Cardiac septum (tissue), 1 donor: ENCODE measurements at places on chromosomes 2 and 18. TPM values are rescaled to one million over a fixed set of nuclear protein-coding genes. Genes with fewer than 3 reads are reported as not detected.
A peak's percentile ranks its signal among the peaks of the same experiment; 100 is the strongest.

DNA sequence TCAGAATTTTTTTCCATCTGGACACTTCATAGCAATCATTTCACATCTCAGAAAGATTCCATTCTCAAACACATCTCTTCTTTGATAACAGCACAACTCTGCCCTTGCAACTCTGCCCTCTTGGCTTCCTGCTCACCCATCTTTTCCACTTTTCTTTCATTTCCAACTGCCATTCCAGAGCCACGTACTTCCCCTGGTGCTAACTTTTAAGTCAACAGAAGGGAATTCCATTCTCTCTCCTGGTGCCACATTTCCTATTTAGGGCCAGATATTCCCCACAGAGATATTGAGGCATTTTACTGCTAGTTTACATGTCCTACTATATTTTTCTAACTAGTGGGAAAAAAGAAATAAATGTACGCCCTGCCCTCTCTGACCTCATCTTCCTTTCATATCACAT, 590.2 kb downstream of the ARHGAP15 start:
- DNase-seq = no peak

GRCh38 chr2:33430077-33430476, 46.4 kb upstream of the RASGRP3 start:
- no peak for DNase-seq

DNA sequence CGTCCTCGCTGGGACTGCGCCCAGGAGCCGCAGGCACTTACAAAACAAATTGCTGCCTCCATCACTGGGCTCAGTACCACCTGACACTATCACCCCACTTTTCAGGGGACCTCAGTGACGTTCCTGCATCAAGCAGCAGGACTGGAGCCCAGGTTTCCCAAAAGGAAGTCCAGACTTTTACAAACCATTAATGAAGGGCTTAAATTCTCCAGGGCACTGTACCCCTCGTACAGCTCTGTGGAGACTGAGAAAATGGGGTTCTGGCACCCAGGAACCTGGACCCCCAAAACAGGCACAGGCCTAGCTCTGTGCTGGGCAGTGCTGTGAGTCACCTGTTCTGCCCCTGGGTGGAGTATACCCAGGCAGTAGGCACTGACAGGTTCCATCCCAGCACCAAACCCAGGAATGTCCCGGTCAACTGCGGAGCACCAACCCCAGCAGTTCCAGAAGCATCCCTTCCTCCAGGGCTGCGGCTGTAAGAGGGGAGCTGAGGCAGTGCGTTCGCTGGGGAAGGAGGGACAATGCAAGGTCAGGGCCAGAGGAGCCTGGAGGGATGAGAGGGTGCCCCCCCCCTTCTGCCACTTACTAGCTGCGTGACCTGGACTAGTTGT, 24.6 kb upstream of the NOTO start:
- DNase-seq = no peak

DNA sequence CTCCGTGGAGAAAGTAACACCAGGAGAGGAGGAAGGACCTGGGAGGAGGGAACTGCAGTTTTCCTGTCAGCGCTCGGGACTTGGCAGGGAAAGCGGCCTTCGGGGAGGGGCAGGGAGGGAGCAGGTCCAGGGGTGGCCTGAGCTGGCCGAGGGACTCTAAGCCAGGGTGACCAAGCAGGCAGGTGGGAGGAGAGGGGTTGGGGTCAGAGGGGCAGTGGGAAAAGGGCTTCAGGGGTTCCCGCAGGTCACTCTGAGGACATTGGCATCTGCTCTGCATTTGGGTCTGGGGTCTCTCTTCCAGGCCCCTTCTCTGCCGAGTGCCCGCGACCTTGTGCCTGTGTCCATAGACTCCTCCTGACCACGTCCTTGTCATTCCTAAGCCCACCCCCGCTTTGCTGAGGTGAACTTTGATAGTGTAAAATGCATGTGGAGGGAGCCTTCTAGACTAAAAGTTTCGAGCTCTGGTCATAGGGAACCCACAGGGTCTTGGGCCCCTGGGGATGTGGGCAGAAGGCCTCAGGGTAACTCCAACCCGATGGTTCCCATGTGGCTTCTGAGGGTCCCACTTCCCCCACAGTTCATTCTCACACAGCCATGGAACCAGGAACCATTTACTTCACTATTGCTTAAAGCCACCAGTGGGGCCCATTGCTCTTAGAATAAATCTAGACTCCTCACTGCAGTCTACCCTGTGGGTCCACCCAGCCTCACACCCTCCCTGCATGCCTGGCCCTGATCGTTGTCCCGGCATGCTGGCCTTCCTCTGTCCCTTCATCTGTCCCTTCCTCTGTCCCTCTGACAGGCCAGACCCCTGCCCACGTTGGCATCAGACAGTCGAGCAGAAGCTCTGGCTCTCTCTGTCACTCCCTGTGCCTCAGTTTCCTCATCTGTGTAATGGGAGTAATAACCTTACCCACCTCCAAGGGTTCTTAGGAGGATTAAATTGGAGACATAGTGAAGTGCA, 229.2 kb downstream of the SEPTIN10 start:
- peak; percentile 80 for DNase-seq

- no peak for DNase-seq
Measured at GRCh38 chr18:64888956-64889355, 740.1 kb upstream of the LINC00305 start.

- no peak for DNase-seq
Measured at GRCh38 chr2:54864727-54865126, 141.3 kb downstream of the EML6 start.

DNA sequence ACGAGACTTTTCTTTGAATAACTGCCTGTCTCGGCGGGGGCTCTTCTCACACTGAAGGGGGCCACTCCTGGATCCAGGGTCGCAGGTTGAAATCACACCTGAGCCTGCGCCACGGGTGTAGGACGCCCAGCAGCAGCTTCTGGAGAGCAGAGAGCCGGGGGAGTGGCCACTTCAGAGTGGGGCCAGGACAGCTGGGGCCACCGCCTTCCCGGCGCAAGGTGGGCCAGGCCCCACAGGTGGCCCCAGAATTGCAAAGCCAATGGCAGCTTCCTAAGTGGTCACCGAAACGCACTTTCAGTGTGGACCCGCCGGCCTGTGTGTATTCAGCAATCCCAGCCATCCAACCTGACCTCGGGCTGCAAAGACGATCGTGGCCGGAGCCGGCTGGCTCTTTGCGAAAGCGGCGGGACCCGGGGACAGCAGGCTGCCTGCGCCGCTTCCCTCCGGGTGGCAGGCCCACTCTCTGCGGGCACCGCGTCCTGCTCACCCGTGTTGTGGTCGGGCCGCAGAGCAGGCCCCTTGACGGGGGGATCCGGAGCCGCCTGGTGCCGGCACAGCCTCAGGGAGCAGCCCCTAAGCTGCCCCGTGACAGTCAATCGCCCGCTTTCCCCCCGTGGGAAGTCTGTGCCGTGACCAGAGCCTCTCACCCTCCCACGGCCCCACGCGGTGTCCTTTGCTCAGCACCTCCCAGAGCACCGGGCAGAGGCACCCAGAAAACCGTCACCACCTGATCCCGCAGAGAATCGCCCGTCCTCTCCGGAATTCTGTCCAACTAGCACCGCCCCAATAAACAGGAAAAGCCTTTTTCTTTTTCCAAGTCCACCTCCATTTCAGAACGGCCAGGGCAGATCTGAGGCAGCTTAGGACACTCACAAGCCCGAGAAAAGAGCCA, 144.7 kb downstream of the ZNF516 start:
- peak; percentile 63 for DNase-seq

DNA sequence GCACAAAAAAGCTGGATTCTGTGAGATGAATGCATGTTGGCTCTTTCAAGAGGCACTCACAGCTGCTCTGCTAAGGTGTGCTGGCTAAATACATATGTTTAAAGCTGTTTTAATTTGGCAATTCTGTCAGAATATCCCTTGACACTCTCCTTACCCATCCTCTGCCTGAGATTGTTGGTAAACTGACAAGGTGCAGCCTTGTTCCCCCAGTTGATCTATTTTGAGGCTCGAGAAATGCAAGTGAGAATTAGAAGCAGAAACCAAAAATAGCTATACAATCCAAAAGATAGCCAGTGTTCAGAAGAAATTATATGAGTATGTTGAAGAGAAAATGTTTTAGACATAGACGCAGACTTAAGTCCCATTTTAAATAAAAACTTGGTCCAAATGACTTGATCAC, 971.7 kb upstream of the GYPC start:
- DNase-seq = no peak

DNA sequence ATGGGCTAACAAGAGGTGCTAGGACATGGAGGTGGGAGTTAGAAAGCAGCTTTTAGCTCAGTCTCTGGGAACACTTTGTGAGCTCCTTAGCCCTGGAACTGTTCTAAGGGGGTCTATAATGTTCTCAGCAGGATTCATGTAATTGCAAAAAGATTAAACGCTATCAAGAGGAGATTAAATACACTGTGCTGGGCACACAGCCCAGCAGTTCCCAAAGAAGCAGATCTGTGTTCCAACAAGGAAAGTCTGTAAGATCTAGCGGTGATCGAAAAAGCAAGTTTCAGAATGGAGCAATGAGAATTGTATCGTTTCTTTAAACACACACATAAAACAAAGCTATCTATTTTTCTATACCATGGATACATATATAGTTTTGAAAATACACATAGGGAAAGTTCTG, 2.4 kb upstream of the ARID5A start:
- DNase-seq = no peak

DNA sequence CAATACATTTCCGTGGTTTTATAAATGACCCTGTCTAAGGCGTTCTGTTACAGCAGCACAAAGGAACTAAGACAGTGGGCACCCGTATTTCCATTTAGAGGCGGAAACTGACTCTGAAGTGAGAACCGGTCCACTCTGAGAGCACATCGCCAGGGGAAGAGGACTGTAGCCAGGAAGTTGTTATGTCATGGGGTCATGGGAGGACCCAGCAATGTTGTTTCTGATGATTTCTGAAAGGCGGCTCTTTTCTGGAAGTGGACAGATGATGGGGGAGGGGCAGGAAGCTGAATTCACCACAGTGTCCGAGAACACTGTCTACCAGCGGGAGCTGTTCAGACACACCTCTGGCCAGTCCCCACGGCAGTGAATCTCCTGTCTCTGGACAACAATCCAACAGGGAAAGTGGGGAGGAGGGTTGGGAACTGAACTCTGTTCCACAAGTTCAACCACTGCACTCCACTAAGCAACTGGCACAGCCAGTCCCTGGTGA, 2.1 kb upstream of the LRRFIP1 start:
- DNase-seq = no peak

- no peak for DNase-seq
Measured at GRCh38 chr2:237096911-237097310, 11.2 kb downstream of the COPS8 start.

- DNase-seq = no peak
Measured at GRCh38 chr18:21012308-21012707, 99.3 kb downstream of the ROCK1 start.

DNA sequence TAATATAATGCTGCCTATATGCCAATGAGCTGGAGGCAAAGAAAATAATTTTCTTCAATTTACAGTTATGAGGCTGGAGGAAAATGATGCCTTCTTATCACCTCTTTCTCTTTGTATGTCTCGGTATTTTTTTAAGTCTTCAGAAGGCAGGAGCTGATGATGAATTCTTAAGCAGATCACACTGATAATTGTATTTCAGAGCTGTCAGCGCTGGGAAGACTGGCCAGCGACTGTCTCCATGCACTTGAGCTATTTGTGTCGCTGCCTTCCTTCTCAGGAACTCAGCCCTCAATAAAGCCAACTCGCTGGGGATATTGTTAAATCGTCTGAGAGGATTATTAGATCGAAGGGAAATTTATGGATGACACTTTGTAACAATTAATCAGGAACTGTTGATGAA, 40.3 kb downstream of the PTGR3 start:
- DNase-seq = no peak

DNA sequence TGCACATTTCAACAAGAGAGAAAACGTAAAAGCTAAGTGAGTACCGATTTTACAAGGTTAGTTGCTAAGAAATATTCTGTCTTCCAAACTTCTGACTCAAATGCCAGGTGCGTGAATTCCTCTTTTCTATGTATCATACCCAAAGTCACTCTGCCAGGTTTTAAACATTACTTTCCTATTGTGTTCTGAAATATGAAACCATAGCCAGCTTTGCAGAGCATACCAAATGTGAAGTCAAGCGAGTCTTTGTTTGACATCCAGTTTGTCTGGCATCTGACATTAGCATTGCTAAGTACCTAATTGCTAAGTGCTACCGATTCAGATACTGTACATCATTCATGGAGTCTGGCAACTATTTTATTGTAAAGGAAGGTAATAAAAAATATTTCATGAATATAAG, 321.9 kb upstream of the GALNT5 start:
- no peak for DNase-seq

DNA sequence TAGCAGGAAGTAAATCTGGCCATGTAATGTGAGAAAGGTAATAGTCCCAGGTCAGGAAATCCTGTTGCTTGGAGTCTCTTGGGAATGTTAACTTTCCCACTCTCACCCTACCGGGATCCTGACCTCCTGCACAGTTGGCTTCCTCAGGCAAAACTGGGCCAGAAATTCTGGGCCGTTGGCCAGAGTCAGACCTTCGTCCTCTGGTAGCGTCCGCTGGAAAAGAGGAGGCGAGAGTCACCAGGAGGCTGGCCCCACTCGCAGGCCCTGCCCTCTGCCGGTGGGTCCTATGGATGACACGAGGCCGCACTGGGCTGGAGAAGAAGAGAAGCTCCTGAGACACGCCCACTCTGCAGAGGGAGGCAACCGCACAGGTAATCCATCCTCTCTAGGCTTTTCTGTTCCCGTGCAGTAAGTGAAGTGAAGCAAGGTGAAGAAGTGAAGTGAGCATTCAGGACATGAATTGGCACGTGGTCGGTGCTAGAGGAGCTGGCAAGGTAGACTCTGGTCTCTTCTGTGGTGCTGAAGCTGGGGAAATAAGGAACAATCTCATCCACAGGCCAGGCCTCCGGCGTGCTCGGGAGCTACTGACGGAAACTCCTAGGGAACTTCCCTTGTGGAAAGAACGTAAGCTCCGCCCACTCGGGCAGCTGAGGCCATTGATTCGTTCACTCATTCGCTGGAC, 182.7 kb upstream of the GLI2 start:
- DNase-seq = peak; percentile 94

DNA sequence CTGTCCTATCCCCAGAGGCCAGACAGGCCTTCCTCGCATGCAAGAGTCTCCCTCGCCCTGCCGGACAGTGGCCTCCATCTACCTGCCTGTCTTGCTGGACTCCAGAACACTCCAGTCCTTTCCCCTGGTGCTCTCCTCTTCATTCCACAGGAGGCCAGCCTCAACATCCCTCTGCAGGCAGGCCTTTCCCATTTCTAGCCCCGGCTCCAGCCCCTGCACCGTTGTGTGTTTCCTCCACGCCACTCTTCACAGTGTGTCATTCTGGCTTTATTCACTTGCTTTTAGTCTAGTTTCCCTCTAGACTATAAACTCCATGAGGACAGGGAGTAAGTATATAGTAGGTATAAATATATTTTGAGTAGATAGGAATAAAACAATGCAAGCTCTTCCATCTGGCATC, 81.2 kb downstream of the LOXHD1 start:
- DNase-seq = no peak

Gene SLC19A3
- total RNA-seq = 0.38 TPM

Gene POLE4
- total RNA-seq = 27.0 TPM

Gene TRPM8
- 0.73 TPM for total RNA-seq

Gene MAP2
- 42.1 TPM for total RNA-seq

Gene TACR1
- not detected for total RNA-seq

Gene NTSR2
- total RNA-seq = not detected

Gene CRYBA2
- total RNA-seq = not detected

Gene AOX1
- 1.5 TPM for total RNA-seq
